Activated T-cell treated with anti-CD3 and anti-CD28 coated beads for 24 hours (primary cell): ENCODE measurements at places on chromosomes 4 and X.

GRCh38 chr4:181677621-181678020 is 565.6 kb upstream of the TENM3 start:
- DNase-seq = no peak

DNA sequence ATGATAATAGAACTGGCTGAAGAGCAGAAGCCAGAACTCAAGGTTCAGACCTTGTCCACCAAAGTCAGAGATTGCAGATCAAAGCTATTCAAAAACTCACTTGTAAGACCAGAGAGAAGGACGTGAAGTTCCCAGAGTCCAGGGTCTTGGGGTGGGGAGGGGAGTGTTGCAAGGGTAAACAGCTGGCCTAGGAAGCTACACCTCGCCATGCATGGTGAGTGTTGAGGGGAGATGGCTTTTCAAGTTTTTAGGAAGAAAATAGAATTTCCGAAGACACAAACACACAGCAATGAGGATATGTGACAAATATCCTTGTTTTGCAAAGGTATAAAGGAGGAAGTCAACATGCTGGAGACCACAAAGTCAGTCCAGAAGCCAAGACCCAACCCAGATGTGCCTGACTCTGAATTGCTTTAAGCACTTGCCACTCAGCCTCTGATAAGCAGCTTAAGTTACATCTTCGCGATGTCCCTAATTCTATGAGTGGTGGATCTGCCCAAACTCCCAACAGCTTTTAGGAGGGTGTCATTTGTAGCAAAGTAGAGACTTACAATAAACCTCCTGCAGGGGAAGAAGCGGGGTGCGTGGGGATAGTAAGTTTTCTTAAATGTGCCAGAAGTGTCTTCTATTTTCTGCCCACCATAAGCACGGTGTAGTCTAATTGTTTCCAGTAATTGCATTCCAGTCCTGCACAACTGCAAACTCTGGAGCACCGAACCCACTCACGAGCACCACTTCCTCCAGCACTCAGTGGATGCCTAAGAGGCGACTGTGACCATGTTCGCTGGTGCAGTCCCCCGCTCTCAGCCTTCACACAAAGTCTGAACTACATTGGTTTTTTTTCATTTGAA is 26.5 kb downstream of the HAND2 start:
- no peak for DNase-seq

GRCh38 chrX:39952989-39953388 is 144.8 kb downstream of the BCOR start:
- DNase-seq = no peak

- no peak for DNase-seq
Observed at GRCh38 chr4:23171976-23172375, 479.2 kb downstream of the GBA3 start.

DNA sequence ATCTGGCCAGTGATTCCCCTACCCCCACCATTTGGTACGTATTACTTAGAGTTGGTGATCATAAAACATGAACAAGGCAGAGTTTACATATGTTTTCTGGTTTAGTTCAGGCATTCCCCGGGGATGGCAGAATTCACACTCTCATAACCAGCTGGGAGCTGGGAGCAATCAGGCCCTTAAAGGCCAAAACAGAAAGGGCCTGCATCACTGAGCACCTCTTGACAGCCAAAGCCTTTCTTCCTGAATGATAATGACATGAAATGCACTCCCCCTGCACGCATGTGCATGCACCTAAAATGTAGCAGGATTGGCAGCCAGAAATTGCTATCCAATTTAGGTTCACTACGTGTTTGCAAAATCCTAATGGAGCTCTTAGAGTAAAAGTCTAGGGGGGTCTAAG is 235.4 kb downstream of the GPC3 start:
- DNase-seq = no peak

DNA sequence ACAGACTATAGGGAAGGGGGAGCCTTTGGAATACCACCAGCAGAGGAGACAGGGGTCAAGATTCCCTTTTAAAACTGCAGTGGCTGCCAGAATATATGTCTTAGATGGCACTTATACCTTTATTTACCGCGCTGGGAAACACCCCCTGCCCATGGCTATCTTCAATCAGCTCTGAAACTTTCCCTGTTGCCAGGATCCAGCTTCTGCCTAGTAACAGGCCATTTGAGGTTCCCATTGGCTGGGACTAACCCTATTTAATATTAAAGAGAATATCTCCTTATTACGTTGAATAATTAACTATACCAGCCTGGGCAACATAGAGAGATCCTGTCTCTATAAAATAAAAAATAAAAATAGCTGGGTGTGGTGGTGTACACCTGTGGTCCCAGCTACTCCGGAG is 23.8 kb downstream of the SOWAHB start:
- no peak for DNase-seq

- DNase-seq = no peak
Observed at GRCh38 chr4:99876946-99877345, 17.3 kb downstream of the LAMTOR3 start.

DNA sequence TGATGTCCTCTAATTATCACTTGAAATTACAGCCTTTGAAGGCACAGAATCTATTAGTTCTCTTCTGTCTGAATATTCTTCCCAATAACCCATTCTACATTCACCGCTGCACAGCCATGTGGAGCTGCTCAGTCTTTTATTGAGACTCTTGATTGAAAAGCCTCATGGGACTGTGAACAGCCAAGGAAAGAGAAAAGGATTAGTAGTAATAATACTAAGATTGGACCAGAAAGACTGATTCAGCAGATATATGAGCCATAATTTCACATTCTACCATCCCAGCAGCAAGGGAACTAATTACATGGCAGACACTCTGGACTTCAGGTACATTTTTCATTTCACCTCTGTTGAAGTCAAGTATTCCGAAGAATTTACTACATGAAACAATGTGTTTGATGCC is 2471.7 kb downstream of the ARAP2 start:
- no peak for DNase-seq

- DNase-seq = no peak
Observed at GRCh38 chrX:72312311-72312940, 6.7 kb upstream of the CITED1 start.

GRCh38 chr4:119046263-119046662 is 89.4 kb upstream of the MYOZ2 start:
- DNase-seq = no peak

- no peak for DNase-seq
Observed at GRCh38 chr4:79695848-79696247, 287.8 kb upstream of the GK2 start.

GRCh38 chrX:7269991-7270390 is 122.0 kb upstream of the PUDP start:
- no peak for DNase-seq

DNA sequence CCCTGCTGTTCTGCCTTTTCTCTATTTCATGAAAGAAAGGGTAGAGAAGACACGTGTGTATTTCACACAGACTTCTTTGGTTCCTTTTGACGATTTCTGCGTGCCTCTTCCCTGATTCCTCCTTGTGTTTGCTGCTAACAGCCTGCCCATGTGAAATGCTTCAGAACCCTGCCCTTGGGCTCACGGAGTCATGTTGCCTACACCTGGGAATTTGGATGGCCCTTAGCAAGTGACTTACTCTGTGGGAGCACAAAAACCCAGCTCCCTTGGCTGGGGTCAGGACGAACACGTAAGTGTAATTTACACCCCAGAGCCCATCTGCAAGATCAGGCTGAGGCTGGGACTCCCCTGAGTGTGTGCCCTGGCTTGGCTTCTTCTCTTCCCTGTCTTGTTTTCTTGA is 220.3 kb upstream of the BCOR start:
- no peak for DNase-seq
